ENCODE measurements at places on chromosomes 12 and 14.
A peak's percentile ranks its signal among the peaks of the same experiment; 100 is the strongest.

GRCh38 chr12:93173178-93173957, 204.4 kb upstream of the NUDT4 start:
- DNase-seq, result peak; percentile 56

- no peak for DNase-seq
Observed at GRCh38 chr14:100780646-100781355, 45.1 kb upstream of the MEG3 start.

DNA sequence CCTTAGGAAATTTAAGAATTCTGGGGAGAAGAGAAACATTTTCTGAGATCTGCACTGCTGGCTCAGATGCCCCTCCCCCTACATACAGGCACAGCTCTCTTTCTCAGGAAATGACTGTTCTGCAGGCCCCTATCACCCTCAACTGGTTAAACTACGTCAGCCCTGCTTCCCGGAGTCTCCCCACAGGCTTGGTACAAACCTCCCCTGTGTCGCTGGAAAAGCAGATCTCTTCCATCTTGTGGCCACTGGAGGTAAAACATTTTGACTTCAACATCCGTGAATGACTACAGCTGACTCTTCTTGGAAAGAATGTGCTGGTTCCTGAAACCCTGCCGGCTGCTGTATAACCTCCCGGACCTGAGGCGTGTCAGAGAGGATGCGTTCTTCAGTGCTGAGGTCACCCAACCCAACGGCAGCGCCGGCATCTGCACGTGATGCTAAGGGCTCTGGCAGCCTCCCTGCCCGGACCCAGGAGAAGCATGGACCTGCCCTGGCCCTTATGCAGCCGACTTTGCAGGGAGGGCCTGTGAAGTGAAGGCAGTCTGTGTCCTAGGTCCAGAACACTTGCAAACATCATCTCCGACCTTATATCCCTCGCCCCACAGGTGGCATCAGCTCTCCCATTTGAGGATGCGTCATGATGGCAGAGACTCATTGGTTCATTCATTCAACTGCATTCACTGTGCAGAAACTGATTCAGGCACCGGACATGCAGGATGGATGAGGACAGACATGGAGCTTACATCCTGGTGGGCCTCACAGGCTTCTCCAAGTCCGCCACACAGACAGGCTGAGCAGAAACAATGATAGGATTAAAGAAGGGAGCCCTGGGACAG, 129.2 kb downstream of the GCH1 start:
- DNase-seq, result peak; percentile 99

GRCh38 chr12:109491671-109492070, 14.2 kb downstream of the UBE3B start:
- DNase-seq, result no peak

DNA sequence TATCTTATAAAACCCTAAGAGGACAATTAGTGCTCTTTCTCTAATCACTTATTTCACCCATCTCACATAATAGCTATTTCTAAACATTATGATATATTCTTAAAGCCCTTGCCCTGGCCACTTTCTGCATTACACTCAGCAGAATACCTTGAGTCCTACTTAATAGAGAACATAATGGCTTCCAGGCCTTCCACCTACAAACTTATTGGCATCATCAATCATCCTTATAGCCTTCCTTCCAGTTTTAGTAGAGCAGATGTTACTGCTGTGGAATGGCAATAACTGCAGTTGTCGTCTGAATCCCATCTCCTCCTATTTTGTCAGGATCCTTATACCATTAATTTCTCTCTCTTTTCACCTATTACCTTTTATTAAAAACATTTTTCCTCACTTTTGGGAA, 1127.4 kb downstream of the LRFN5 start:
- no peak for DNase-seq

Measured in HT1080 (cell line).